ENCODE measurements at places on chromosomes 2 and 18. TPM values are rescaled to one million over a fixed set of nuclear protein-coding genes. Genes with fewer than 3 reads are reported as not detected.

Gene ZNF396
- 0.99 TPM for total RNA-seq

Gene ZBTB7C
- total RNA-seq = 0.04 TPM

Gene NGEF
- 0.10 TPM for total RNA-seq

Gene MAP3K19
- not detected for total RNA-seq

Gene MEP1B
- not detected for total RNA-seq

Gene UBR3
- 23.8 TPM for total RNA-seq

Gene G6PC2
- not detected for total RNA-seq

Gene REG3G
- not detected for total RNA-seq

Gene ZNF512
- total RNA-seq = 22.4 TPM

Gene OSR1
- not detected for total RNA-seq

Gene DSC2
- total RNA-seq = not detected

Gene DNAJC5G
- total RNA-seq = not detected

Gene HOXD10
- not detected for total RNA-seq

Gene TUBA4A
- 221 TPM for total RNA-seq

Gene LIPG
- total RNA-seq = 0.08 TPM

Gene OXER1
- not detected for total RNA-seq

Gene PXDN
- 1.3 TPM for total RNA-seq

Gene MGAT4A
- 48.7 TPM for total RNA-seq

Gene SMC6
- total RNA-seq = 22.4 TPM

Gene NAPG
- 34.3 TPM for total RNA-seq

Gene AFF3
- 0.71 TPM for total RNA-seq

Gene ZCCHC2
- 32.6 TPM for total RNA-seq

Gene CDKL4
- total RNA-seq = 0.32 TPM

Gene CFAP65
- total RNA-seq = not detected

Gene IL1R1
- total RNA-seq = 1.8 TPM

Gene GALNT3
- 3.0 TPM for total RNA-seq

Gene CCDC74A
- total RNA-seq = 5.2 TPM

Gene KCNJ13
- total RNA-seq = not detected

Gene FIGLA
- not detected for total RNA-seq

Gene DOK6
- not detected for total RNA-seq

Gene CCDC74B
- total RNA-seq = 1.1 TPM

Data from activated CD8-positive, alpha-beta memory T cell treated with anti-CD3 and anti-CD28 coated beads for 36 hours (primary cell).